ENCODE measurements at places on chromosomes 3 and 15.

DNA sequence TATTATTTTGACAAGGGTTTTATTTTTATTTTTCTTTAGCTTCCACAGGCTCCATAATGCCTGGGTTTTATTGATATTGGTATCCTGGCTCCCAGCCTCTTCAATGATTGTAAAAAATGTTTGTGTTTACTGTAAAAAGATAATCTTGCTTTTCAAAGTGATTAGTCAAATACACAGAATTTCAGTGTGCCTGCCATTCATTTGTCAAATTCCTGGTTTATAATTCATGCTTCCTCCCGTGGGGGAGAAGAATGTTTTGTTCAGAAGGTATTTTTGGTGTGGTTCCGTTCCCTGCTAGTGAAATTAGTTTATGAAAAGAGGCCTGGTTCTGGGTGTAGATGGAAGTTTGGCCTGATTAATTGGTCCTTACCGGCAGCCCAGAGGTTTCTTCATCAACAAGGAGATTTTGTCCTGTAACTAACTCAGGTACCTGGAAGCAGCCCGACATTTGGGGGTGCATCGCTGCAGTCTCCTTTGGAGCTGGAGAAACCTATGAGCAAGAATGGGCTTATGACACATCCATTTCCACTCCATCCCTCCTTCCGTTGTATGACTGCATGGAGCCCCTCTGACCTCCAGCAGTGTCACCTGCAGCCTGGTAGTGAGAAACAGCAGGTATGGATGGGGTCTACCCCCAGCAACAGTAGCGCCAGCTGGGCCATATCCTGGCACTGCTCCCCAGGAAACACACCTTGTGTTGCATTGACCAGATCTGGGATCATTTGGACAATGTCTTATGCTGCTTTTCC lies 101.5 kb downstream of the PGPEP1L start:
- DNase-seq = no peak

- no peak for DNase-seq
Observed at GRCh38 chr3:13594991-13595421, 46.1 kb downstream of the FBLN2 start.

DNA sequence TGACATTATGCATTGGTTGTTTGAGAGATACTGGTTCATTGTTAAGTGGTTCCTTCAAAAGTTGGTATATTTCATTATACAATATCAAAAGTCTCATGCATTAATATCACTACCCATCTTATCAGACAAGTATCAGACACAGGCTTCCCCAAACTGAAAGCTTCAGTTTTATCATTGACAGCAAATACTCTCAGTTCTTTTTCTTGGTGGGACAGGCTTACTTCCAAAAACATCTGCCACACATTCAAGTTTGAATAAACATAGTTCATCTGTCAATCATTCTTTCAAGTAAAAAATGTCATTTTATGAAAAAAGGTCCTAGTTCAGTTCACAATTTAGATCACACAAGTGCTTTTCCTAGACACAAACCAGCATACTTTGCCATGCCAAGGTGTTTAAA lies 280.0 kb upstream of the TRIM42 start:
- no peak for DNase-seq

DNA sequence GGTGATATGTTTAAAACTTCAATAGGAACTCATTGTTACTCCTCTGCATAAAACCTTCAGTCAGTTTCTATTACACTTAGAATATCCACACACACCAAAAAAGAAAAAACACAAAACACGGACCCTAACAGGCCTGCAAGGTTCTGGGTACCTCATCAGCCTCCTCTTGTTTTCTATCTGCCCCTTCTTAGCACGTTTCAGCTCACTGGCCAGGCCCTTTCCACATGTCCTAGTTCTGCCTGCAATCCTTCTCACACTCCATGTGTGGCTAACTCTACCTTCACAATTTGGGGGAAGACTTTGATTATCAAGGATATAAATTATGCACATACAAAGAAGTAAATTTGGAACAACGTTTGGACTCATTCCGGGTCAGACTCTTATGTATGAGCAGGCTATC lies 376.3 kb downstream of the LSAMP start:
- DNase-seq = no peak

GRCh38 chr3:197835509-197835908 lies 44.5 kb downstream of the LRCH3 start:
- DNase-seq = no peak

DNA sequence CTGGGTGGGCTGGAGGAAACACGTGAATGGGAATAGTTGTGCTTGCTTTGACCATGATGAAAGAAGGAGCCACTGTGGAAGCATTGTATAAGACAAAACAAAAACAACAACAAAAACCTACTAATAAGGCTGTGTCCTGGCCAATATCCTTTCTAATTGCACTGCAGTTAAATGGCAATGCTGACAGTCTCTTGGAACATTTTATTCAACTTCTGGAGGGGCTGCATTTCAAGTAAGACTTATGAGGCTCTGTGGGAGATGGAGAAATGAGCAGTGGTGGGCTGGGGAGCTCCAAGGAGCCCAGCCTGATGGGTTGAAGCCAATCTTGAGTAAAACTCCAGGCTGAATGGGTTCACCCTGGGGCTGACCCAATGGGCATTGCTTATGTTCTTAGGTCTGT lies 99.8 kb upstream of the ROPN1 start:
- DNase-seq = no peak

GRCh38 chr3:26963361-26963743 lies 340.8 kb downstream of the LRRC3B start:
- no peak for DNase-seq

- DNase-seq = no peak
Observed at GRCh38 chr3:52650439-52650838, 35.3 kb downstream of the PBRM1 start.

DNA sequence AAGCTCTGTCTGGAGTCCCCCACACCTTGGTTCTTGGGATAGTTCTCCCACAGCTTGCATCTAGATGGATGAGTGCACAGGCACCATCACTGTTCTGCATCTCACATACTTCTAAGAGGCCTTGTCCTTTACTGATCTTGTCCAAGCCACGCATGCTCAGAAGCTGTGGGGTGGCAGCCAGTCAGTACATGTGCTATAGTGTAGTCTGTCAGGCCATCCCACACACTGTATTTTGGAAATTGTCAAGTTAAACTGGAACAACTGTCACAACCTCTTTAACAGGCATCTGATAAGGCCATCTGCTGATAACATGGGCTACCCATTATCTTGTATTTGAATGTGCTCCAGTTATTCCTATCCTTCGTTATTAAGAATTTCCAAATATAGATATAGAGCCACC lies 296.5 kb upstream of the AZI2 start:
- no peak for DNase-seq

DNA sequence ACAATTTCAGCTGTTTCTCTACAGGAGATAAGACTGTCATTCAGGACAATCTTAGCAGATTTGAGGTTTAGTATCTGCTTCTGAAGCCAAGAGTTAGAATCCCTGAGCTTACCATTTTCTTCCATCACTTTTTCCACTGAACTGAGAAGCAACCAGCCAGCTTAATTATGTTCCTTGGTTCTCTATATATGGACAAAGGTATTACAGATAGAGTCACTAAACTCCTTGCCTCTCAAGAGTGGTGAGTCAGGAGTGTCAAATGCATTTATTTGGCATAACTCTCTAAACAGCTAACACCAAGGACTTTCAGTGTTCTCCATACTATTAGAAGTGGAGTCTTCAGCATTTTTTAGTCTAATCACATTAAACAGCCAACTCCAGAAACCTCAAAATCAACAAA lies 239.3 kb downstream of the ALCAM start:
- DNase-seq = no peak

DNA sequence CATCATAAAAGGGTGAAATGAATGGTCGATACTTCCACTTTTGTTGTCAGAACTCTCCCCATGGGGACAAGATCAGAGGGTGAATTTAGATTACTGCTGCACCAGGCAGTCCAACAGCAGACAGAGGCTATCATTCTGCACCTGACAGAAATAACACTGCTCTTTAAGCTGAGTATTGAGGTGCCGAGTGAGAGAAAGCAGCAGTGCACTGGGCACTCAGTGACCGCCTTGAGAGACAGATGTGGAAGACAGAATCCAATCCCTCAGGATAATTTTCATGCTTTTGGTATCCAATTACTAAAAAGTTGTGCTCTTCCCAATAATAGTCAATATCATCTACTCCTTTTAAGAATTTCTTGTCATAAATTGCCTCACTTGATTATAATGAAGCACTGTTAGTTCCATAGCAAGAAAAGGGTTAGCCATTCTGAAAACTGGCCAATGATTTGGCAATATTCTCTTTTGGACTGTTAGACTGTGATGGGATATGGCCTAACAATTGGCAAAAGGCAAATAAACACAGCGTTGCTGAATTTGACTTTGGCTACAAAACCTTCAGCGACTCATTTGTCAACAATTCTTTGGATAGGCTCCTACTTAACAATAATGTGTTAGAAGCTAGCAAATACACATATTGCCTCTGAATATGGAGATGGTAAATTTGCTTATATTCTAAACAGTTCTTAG lies 5.5 kb downstream of the FGF7 start:
- DNase-seq = no peak

GRCh38 chr15:90563463-90563862 lies 33.7 kb downstream of the CRTC3 start:
- DNase-seq = no peak

DNA sequence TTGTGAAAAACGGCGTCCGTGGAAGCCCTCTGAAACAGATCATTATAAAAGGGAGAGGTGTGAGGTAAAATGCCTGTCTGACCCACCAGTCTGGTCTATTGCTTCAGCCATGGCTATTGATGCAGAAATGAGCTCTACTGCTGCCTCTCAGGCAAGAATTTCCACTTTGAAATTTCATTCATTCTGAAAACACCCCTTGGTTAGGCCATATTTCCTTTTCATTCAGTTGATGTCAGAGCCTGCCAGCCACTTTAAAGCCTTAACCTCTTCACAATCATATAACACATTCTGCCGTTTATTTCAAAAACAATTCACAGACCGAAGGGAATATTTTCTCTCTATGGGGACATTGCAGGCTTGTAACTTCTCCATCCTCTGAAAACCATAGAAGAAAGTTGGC lies 71.9 kb downstream of the FOXB1 start:
- no peak for DNase-seq

- DNase-seq = no peak
Observed at GRCh38 chr15:80992006-80992405, 2.4 kb upstream of the MESD start.

- no peak for DNase-seq
Observed at GRCh38 chr3:195601382-195601781, 17.6 kb upstream of the APOD start.

- DNase-seq = no peak
Observed at GRCh38 chr3:108983051-108983450, 29.4 kb upstream of the GUCA1C start.

DNA sequence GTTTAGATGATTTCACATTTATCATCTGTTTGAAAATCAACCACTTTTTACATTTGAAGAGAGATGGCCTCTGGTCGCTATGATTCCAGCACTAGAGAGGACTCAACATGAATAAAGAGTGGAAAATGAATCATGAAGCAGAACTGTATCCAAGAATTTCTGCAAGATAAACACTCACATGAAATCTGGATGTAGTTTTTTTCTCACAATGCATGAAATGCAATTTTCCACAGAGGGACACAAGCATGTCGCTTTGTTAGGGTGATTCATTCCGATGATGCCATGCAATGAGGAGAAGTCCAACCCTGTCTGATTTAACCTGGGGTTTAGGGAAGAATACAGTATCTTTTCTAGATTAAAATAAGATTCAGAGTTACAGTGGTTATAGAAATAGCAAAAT lies 50.4 kb upstream of the ADCY5 start:
- DNase-seq = no peak

DNA sequence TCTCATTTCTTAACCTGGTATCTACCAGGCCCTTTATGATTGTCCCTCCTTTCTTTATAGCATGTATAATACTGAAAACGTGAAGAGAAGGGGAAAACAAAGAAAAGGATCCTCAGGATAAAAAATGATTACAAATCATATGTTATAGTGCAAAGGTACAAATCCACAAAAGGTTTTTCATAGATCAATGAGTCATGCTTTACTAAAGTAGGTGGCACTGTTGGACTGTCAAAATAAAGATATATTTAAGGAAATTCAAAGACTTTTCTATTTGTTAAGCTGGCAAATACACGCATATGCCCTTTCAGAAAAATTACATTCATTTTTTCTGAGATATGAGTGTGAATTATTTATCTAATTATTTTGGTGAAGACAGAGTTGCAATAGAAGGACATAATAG lies 151.6 kb downstream of the CADM2 start:
- no peak for DNase-seq
